Memory B cell (primary cell): ENCODE measurements at places on chromosomes 4 and X.

GRCh38 chrX:51484616-51485015, 11.8 kb downstream of the NUDT11 start:
- no peak for DNase-seq

- no peak for DNase-seq
Measured at GRCh38 chr4:121093261-121093660, 20.9 kb upstream of the NDNF start.

DNA sequence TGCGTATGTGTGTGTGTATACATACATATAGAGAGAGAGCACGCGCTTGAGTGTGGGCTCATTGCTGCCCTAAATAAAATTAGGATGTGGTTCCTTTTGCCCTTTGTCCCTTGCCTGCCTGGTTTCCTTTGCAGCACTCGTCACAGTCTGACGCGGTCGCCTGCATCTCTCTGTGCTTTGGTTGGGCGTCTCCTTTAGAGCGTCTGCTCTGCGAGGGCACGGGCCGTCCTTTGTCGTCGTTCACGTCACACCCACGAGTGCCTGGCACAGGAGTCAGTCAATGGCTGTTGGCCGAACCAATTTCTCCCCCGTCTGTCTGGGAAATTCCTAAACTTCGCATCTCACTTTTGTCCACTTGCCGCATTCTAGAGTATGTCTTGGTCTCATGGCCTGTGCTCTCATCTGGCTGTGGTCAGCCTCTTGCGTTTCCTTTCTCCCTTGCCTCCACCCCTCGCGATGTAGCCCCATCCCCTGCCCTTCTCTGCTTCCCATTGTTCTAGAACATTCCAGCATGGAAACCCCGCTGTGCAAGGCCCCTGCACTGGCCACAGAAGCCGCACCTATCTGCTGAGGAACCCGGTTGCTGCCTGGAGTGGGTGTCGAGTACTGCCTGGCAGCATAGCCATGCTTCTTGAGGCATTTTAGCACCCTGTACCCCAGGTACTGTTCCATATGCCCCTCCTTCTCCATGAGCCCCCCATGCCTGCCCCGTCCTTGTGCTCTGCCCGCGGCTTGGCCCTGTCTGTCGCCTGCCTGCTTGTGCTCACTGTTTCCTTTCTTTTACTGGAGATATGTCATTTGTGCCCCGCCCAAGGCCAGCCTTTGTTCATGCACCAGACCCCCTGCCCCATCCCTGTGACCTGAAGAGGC, 8.0 kb downstream of the MAEA start:
- no peak for DNase-seq

- no peak for DNase-seq
Measured at GRCh38 chrX:73683236-73683859, 120.4 kb downstream of the CHIC1 start.

DNA sequence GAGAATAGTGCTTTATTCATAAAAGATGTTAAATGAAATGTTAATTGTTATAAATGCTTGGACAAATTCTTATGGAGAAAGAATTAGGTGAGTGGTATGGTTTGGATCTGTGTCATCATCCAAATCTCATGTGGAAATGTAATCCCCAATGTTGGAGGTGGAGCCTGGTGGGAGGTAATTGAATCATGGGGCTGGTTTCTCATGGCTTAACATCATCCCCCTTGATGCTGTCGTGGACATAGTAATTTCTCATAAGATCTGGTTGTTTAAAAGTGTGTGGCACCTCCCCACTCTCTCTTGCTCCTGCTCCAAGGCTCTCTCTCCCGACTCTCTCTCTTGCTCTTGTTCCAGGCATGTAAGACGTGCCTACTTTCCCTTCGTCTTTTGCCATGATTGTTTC, 22.5 kb downstream of the GYPE start:
- no peak for DNase-seq

DNA sequence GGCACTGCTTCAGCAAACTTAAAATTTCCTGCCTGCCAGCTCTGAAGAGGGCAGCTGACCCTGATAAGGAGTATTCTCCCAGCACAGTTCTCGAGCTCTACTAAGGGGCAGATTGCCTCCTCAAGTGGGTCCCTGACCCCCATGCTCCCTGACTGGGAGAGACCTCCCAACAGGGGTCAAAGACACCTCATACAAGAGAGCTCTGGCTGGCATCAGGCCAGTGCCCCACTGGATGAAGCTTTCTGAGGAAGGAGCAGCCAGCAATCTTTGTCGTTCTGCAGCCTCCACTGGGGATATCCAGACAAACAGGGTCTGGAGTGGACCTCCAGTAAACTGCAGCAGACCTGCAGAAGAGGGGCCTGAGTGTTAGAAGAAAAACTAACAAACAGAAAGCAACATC, 1118.3 kb upstream of the ADGRL3 start:
- no peak for DNase-seq

DNA sequence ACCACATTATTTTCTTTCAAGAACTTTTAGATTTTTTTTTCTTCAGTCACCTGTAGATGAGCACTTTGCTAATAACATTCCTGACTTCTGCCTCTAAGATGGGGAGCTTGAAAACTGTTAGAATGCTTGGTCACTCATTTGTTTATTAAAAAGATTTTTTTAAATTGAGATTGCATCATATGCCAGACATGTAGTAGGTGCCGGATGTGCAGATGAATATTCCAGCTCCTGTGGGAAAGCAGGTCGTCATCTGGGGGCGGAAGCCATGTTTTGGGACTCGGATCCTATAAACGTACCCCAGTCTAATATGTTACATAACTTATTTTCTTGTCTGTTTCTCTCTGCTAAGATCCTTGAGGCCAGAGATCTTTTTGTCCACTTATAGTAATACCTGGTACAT, 236.8 kb downstream of the ARHGAP10 start:
- DNase-seq, result no peak

DNA sequence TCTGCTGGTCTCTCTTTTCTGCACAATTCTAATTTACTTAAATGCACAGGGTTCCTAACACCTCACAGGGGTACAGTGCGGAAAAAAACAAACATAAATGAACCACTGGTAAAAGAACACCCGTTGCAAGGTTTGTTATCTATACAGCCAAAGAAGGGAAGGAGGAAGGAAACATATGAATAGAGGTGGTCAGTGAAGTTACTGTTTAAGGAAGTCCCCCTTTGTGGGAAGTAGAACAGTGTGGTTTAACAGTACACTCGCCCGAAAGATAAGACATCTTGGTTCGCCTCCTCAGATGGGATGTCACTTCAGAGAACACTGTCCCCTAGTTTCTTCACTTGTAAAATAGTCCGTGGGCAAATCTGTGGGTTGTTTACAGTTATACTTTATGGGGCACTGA, 57.5 kb downstream of the TEC start:
- no peak for DNase-seq

DNA sequence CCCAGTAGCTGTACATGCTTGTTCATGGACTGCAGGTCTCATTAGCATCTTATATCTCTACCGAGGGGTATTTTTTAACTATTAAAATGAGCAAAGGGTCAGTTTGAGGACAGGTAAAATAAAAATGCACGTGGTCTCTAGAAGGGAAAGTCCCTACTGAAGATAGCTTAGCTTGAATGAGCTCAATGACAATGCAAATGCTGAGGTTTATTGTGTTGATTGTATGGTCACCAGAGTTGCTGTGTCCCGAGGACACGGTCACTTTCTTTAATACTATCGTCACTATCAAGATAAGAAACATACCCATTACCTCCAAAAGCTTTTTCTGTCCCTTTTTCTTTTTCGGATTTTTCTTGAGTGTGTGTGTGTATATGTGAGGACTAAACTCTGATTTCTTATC, 250.5 kb upstream of the PRKX start:
- no peak for DNase-seq

DNA sequence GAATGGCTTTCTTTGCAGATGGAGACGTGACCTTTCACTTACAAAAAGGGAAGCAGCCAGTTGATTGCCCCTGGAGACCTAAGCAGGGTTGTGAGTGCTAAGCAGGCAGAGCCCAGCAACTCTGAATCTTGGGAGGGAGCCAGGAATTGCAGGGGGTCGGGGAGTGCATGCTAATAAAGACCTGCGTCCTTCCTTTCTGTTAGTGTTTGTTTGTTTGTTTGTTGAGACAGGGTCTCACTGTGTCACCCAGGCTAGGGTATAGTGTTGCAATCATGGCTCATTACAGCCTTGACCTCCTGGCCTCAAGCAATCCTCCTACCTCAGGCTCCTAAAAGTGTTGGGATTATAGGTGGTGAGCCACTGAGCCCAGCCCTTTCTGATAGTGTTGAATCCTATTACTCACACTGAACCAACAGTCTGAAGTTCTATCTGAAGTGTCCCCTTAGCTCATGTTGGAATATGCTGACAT, 137.4 kb downstream of the CEP135 start:
- DNase-seq, result no peak

DNA sequence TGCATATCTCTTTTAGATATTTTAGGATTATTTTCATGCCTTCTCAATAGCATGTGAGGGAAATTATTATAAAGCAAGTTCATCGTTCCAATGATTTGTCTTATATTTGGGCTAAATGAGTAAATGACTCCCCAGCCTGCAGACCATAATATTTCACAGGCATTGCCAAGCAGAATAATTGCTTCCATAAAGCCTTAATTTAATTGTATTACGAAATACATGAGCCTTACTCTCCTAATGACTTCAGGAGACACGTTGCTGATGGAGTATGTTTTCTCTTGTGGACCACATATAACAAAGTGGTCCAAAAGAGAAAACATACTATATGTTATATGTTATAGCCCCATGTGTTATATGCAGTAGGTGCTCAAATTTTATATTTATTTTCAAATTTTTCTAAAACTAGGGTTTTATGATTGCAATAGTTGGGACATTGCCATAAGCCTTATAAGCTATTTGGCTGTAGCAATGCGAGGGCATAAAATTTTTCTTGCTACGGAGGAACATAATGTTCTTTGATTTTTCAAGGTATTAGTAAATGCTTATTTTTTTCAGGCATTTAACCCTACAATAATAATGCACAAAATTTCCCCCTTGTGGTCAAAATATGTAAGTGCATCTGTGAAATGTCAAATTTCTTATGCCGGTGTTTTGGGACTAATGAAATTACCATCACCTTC, 26.2 kb upstream of the TMPRSS11D start:
- peak; percentile 12 for DNase-seq

- DNase-seq, result no peak
Measured at GRCh38 chrX:153381684-153382532, 19.2 kb downstream of the PNMA6E start.

GRCh38 chr4:18689308-18690115, 668.0 kb upstream of the LCORL start:
- DNase-seq, result peak; percentile 32

- no peak for DNase-seq
Measured at GRCh38 chrX:121876305-121876704, 828.9 kb downstream of the GLUD2 start.

GRCh38 chr4:77731656-77732055, 87.5 kb downstream of the CNOT6L start:
- DNase-seq, result no peak

GRCh38 chrX:25721564-25721963, 416.6 kb upstream of the MAGEB18 start:
- no peak for DNase-seq

DNA sequence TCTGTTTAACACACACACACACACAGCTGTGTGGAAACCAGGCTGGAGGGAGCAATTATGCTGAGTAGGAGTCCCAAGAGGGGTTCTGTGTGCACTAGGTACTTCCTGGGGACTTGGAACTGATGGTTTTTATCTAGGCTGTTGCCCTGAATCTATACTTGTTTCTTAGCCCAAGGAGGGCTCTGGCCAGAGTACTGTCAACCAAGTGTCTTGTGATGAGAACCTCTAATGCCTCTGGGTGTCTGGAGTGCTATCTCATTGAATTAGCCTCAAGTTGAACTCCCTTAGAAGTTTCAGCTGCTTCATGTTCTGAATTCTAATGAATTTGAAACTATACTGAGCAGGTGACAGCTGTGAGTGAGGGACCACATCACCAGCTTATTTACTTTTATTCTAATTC, 16.6 kb downstream of the ARHGAP24 start:
- DNase-seq, result no peak

DNA sequence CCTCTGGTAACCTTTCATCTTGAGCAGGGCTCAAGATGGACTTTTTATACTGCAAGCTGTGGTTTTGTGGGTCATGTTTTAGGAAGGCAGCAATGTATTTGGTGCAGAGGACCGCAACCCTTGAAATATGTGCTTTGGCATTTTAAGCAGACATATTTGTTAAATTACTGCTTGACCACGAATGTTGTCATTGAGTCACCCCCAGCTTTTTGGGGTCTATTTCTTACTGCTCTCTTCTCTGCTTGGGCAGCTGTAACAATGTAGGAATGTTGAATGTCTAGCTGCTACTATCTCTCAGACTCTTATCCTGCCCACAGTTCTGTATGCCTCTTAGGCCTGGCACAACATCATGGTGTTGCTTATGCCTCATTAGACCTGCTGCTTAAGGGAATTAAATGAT, 6.0 kb downstream of the RBPJ start:
- DNase-seq, result no peak

- no peak for DNase-seq
Measured at GRCh38 chrX:150547375-150548115, 20.9 kb upstream of the MTM1 start.

- no peak for DNase-seq
Measured at GRCh38 chr4:14289708-14290107, 662.2 kb upstream of the BOD1L1 start.

- DNase-seq, result no peak
Measured at GRCh38 chr4:112942997-112943396, 106.5 kb upstream of the ANK2 start.

DNA sequence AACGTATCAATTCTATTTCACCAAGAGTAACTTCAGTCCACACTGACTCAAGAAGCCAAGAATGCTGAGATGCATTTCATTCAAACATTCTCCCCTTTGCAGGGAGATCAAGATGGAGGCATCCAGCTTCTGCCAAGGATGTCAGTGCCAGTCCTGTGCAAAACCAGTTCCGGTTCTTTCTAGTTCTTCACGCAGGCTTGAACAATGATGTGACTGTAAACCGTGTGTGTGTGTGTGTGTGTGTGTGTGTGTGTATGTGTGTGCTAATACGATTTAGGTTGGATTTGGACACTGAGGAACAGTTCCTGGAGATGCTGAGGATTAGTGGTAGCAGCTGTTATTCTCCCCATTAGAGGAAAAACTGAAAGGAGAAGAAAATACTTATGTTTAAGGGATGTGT, at the start of gene REELD1:
Gene REELD1 (plus strand): TSS at position 301 of the 400 bp plus-strand sequence. CDS start 2,415 bp downstream, outside the sequence.
- no peak for DNase-seq

DNA sequence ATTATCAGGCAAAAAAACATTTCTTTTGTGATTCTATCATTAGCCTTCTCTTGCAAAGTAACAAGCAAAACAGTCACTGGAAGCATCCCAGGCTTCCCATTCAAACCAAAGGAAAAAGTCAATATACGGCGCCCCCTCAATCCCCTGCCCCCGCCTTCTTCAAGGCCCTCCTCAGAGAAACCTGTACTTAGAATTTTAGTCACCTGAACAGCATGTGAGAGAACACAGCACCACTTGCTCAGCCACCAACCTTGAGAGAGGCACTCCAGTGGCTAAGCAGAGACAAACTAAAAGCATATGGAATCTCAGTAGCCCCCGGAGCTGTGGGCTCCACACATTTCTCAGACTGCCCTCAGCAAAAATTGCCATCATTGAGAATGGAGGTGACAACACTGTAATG, 25.2 kb downstream of the LEF1 start:
- DNase-seq, result no peak

GRCh38 chr4:93786149-93786548, 42.4 kb upstream of the ATOH1 start:
- no peak for DNase-seq

DNA sequence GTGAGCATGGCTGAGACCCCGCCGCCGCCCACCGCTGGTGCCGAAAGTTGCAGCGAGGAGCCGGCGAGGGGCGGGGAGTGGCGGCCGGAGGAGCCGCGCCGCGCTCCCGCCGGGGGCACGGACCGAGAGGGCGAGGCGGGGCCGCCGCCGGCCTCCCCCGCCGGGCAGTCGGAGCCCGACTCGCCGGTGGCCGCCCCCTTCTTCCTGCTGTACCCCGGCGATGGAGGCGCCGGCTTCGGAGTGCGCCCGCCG, 16.5 kb downstream of the UTP3 start:
- DNase-seq, result peak; percentile 12
